ENCODE measurements at places on chromosomes 5 and 9.

DNA sequence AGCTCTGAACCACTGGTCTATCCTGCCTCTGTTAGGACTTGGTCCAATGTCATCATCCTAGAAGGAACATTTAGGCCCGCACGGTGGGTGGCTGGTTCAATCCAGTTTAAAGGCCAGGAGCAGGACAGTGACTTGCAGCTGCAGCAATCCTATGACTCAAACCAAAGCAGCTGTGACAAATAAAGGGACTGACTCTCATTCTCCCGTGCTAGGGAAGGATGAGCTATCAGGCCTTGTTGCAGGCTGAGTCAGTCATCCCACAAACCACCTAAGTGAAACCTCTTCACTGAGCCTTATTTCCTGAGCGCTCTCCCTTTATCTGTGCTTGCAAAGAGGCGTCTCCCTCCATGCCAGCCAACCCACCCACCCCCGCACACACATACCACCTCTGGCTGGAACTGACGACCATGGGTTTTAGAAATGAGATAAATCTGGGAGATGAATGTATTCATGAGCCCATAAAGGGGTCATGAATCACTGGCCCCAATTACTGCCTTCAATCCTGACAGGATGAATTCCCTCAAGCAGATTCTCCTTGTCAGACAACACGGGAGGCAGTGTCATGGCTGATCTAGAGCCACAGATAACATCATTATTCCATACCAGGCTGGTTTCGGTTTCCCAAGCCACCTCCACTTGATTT, 93.4 kb downstream of the KCNIP1 start:
- no peak for DNase-seq

GRCh38 chr9:134858051-134858841, 22.4 kb upstream of the FCN2 start:
- DNase-seq, result no peak

- DNase-seq, result no peak
These were observed 36.7 kb upstream of the F2R start for GRCh38 chr5:76679231-76679630.

DNA sequence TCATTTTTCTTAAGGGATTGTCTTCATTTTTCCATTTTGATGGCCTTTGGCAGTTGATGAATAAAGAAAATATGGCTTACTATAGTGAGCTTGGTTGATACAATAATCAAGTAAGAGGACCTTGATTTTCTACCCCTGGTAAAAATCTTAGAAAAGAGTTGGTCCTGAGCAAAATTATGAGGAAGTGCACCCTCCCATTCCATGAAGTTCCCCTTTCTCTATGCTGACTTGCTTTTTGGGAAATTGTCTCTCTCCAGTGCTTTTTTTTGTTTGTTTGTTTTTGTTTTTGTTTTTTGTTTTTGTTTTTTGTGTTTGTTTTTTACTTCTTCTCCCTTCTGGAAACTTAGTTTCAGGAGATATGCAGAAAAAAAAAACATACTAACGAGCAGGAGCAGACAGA, 449.2 kb upstream of the ACTBL2 start:
- no peak for DNase-seq

DNA sequence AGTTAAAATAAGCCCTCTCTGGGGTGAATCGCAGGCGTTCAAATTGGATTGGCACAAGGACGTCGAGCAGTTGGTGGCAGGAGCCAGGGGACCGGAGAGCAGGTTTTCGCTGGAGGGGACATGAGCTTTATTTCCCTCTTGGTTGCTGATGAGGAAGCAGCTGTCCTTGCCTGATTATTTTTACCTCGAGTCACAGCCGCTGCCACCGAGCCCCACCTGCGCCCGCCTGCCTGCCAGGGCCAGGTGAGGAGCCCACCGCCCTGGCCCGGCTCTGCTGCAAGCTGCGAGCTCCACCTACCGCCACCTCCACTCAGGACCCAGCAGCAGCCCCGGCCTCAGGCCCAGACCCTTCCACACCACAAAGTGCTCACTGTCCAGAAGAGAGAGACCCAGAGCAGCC, 9.0 kb upstream of the ADGRD2 start:
- no peak for DNase-seq

DNA sequence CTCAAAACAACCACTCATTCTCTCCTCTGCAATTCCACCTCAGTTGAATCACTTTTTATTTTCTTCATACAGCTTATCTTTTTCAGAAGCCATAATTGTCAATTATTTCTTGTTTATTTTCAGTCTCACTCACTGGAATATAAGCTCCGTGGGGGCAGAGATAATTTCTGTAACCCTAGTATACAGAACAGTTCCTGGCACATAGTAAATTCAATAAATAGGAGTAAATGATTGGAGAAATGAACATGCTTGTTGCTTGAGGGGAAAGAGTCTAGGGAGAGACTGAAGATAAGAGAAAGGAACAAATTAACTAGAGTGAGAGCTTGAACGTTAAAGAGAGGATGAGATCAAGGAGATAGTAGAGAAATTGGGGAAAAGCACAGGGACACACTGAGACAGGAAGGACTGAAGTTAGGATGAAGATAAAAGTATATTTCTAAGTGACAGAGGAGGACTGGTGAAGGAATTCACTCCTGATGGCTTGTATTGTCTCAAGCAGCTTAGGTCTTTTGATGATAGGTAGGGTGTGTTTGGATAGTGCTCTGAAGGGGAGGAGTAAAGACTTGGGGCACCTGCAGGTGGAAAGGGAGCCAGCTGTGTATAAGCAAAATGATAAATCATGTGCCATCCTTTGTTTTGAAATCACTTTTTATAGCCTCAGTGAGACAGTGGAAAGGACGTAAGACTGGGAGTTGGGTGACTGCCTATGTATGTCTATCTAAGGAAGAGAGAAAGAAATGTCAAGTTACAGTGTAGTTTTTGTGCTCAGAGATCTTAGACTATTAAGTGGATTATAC, 2.2 kb downstream of the NAA35 start:
- DNase-seq, result no peak

- no peak for DNase-seq
These were observed 159.6 kb downstream of the CACNA1B start for GRCh38 chr9:138037140-138037539.

- no peak for DNase-seq
These were observed 37.7 kb upstream of the PAPPA start for GRCh38 chr9:116115761-116116353.

DNA sequence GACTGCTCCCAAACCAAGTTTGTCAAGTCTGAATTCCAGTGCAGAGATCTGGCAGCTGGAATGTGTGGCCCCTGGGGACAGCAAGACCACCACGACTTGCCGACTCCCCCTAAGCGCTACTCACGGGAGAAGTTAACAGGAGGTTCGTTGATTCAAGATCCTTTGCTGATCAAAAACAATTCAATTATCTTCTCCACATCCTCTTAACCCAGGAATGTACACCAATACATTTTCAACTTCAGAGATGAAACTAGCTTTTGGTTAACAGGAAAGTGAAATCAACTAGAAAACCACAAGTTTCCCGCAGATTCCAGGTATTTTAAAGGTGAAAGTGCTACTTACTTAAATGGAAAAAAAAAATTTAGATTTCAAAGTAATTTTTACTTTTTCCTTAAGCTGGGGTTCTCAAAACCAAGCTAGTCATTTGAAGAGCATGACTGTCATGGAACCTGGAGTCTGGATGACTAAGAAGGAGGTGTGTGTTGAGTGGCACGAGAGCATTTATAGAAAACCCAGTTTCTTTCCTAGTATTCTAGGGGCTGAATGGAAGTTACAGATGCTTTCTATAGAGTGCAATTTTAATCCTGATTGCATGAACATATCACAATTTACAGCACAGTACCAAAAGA, 257.5 kb upstream of the PANK3 start:
- no peak for DNase-seq

DNA sequence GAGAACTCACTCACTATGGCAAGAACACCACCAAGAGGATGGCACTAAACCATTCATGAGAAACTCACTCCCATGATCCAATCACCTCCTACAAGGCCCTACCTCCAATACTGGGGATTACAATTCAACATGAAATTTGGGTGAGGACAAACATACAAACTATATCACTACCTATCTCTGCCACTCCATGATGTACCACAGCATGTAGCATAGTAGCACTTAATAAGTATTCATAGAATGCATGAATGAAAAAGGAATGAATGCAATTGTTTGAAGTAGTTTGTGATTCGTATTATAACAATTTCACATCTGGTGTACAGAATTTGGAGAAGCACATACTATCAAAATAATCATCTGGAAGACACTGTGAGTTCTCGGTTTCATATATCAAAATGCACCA, 27.9 kb upstream of the SLC24A2 start:
- no peak for DNase-seq

DNA sequence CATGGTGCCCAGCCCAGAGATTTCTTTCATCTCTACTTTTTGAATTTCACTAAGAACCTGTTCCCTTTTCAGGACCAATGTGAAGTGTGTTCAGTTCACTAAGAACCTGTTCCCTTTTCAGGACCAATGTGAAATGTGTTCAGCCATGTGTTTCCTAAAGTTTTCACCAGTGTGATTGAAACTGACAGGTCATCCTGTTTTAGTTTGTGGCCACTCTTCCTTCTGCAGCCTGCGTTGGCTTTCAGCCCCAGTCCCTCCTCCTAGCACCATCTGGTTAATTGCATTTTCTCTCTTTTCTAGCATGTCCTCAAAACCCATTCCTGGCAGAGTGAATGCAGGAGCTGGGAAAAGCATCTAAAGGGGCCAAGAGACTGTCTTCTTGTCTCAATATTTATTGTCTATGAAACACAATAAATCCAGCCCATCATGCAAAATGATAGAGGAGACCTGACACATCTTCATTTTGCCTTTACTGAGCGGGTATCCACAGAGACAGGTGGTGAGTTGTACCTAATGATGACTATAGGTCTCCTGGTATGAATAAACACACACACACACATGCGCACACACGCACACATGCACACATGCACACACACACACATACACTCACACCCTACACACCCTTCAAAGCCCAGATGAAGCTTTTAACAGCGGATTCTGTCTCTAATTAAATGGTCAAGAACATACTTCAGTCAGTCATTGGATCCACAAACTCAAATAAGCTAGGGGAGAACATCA, 6.1 kb upstream of the PANK3 start:
- no peak for DNase-seq

GRCh38 chr5:176762489-176762888, 47.9 kb upstream of the UNC5A start:
- no peak for DNase-seq

DNA sequence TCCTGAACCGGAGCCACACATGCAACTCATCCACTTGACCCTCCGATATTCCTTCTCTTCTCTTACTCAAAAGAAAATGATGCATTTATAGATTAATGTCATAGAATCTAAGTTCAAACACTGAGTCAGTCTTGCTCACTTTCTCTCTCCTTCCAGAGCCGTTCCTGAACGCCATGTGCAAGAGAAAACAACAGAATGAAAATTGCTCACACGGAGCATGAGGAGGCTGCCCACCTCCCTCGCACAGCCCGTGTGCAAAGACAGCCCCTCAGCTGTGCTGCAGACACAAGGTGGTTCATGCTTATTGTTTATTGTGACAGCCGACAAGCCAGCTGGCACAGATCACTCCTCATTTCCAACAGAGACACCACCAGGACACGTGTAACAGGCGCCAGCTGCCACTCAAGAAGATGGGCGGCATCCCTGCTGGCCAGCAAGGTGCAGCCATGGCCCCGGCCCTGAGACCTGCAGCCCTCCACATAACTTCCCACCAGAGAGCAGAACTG, 290.8 kb downstream of the GLIS3 start:
- DNase-seq, result no peak

DNA sequence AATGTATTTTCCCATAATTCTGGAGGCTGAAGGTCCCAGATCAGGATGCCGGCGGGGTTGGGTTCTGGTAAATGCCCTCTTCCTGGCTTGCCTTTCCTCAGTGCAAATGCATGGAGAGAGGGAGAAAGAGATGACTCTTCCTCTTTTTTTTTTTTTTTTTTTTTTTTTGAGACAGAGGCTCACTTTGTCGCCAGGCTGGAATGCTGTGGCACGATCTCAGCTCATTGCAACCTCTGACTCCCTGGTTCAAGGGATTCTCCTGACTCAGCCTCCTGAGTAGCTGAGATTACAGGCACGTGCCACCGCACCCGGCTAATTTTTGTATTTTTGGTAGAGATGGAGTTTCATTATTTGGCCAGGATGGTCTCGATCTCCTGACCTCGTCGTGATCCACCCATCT, 300.0 kb upstream of the TAS2R1 start:
- DNase-seq, result no peak

DNA sequence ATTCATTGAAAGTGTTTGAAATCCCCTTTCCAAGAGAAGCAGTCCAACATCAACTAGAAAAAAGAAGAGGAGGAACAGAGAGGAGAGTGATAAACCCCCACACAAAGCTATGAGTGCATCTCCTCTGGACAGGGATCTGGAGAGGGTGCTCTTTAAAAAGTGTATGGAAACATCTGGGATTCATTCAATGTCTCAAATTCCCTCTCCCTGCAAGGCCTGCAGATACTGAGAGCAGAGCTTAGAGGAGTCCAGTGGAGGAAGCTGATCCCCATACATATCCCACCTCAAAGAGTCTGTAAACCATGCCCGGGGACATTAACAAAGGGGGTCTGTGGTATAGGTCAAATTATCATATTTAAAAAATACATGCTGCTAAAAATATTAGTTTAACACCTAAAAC, 2.2 kb downstream of the SPOCK1 start:
- no peak for DNase-seq
